Mucosa of descending colon (tissue), 3 donors: ENCODE measurements at places on chromosomes 5 and 9. TPM values are rescaled to one million over a fixed set of nuclear protein-coding genes. Genes with fewer than 3 reads are reported as not detected.

The ERAP2 gene
- total RNA-seq = 44.8 TPM

The SPACA9 gene
- 2.5 TPM for total RNA-seq

The OCLN gene
- total RNA-seq = 50.2 TPM

The MYOZ3 gene
- total RNA-seq = 0.48 TPM

DNA sequence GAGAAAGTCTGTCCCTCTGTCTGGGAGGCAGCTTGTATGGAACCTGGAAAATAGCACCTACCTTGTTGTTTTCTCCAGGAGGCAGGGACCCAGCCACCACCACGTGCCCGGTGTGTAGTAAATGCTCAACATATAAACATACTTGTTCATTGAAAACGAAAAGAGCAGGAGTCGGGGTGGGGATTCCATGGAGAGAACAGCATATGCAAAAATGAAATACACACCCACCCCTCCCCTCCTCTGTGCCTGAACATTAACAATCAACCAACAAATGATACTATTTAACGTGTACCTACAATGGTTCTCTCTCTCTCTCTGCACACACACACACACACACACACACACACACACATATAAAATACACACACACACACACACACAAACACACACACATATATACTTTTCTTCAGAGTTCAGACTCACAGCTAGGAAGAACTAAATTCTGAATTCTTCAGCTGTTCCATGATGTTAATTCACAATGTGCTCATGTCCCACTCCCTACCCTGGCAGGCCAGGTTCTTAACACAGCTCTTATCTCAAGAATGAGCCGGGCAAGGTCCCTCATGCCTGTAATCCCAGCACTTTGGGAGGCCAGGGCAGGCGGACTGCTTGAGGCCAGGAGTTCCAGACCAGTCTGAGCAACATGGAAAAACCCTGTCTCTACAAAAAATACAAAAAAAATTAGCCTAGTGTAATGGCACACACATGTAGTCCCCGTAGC lies 16.3 kb upstream of the DENND1A start:
- no peak for DNase-seq

- no peak for DNase-seq
Observed at GRCh38 chr5:154514331-154514730, 36.3 kb upstream of the HAND1 start.

DNA sequence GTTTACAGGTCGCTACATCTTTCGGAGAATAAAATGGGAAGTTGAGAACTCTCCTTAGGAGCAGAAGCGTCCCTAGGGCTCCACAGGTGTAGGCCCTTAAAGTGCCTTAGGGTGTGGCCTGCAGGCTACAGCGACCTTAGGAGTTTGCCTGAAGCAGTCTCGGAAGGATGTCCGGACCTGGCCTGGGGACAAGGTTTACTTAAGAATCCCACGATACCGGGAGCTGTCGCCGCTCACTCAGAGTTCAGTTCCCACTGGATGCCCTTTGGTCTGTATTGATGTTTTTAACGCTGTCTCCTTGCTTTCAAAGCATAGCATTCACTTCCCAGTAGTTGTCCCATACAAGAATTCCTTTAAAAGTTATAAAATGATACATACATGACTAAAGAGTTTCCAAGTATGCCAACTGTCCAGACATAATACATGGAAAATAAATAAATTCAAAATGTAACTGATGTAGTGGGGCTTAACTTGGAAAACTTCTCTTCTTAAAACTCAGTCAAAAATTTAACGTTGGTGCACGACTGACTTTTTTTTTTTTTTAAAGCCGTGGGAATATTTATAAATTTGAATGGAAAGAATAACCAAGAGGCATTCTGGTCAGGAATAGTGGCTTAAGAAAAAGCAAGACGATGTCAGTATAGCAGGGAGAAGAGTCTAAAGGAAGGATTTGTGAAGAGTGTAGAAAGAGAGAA lies 848 bp downstream of the RAD50 start:
- DNase-seq = peak; percentile 77

DNA sequence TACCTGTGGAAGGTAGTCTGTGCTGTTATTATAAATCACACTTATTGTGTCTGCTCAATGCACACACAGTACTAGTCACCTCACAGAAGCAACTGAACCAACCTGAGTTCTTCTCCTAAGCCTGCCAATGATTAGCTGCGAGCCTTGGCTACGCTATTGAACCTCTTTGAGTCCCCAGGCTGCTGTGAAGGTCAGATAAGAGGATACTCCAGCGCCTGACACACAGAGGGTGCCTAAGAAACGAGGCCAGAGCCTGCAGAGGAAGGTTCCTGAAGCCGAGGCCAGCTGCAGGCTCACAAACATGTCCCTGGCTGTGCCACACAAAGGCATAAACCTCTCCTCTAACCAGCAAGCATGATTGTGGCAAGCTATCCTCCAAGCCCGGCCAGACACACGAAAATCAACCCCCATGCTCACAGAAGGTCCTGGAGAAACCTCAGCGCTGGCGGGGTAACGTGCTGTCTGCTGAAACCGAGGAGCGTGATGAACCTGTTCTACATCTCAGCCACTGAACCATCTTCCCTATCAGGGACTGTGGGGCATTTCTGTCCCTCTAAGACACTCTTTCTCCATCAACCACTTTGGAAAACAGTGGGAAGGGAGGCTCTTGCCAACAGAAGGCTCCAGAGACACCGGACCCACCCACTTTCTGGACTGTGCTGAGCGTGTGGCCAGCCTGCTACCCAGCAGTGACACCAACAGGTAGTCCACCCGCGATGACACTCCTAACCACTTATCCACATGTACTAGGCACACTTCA lies 53.2 kb upstream of the SLC25A51 start:
- no peak for DNase-seq

DNA sequence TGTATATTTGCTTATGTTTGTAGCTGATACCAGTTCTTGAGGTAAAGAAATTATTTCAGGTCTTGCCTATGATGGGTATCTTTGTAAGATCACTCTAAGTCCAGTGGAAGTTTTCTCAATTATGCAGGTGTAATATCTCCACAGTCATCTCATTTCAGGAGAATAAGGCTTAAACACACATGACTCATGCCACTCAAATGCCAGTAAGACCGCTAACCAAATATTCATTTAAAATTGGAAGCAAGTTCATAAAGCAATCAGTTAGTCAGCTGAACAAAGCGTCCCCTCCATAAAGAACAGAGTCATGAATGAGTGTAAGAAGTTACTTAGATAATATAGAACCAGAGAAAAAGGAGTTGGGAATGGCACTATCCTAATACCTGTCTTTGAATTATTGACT lies 248.7 kb downstream of the LURAP1L start:
- DNase-seq = no peak

DNA sequence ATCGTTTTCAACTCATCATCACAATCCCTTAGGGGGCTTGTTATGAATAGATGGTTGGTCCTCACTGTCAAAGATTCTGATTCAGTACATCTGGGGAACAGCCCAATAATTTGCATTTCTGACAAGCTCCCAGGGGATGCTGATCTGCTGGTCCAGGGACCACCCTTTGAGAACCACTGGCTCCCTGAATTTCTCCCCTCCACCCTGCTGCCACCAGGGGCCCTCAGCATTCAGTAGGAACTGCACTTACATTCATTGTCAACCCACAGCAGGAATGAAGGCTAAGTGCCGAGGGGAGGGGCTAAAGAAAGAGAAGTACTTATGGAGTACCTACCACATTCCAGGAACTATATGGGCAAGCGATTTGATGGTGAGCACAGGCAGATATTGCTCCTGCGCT lies 85.9 kb downstream of the BOD1 start:
- no peak for DNase-seq

- DNase-seq = no peak
Observed at GRCh38 chr5:51347157-51347556, 36.1 kb upstream of the ISL1 start.

GRCh38 chr5:1745796-1746370 lies 53.8 kb downstream of the MRPL36 start:
- no peak for DNase-seq

DNA sequence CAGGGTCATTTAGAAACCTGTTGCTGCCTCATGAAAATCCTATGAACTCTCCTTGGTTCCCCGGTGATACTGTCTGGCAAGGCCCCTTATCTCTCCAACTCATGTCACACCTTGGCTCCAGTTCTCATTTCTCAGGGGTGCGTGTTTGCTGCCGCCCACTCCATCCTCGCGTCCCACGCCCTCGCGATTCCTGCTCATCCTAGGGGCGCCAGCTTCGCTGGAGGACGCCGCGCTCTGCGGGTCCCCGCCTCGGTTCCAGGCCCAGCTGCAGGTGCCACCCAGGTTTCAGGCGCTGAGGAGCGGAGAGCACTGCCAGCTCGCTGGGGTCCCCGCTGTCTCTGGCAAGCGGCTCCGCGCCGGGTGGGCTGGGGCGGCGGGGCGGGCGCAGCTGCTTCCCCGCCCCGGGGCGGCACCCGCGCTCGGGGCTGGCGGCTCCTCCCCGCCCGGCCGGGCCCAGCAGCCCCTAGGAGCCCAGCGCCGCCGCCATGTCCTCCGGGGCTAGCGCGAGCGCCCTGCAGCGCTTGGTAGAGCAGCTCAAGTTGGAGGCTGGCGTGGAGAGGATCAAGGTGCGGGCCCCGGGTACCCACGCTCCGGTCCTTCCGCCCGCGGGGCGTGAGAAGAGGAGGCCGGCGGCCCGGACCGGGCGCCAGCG lies at the start of gene GNG10:
Gene GNG10, plus strand, starts transcription at position 456 of the 652 bp plus-strand sequence. Its CDS starts 30 bp downstream, at position 486.
- peak; percentile 80 for DNase-seq

DNA sequence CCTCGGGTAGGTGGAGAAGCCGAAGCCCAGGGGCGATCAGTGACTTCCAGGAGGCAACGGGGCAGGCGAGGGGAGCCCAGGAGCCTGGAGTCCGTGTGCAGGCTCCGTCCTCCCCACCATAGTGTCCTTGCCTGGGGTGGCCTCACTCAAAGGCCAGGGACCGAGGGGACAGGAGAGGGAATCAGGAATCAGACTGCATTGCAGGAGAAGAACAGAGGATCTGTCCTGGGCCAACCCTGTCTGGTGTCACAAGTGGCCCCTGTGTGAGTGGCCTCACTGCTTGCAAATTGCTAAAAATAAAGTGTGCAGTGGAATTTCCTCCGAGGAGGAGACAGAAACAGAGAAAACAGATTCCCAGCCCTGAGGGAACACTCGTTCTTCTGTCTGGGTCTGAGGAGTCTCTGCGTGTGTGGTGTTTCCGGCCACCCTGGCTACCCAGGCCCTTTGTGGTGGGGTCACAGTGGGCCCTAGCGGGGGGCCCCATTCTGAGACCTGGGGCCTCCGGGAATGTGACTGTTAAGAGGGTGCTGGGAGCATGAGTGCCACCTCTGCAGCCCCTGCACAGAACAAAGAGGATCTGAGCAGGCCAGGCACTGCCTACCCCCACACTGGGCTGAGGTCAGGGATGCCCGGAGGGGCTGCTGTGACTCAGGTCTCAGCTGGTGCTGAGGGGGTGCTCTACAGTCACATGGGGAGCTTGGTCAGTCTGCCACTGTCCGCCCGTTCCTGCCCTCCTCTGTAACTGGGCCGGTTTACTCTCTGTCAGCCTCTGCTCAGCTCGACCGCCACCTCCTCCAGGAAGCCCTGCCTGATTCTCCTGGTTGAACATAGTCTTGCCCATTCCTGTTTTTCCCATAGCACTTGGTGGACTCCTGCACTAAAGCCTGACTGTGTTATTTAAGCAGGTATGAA lies 7.4 kb downstream of the TRAF1 start:
- no peak for DNase-seq

DNA sequence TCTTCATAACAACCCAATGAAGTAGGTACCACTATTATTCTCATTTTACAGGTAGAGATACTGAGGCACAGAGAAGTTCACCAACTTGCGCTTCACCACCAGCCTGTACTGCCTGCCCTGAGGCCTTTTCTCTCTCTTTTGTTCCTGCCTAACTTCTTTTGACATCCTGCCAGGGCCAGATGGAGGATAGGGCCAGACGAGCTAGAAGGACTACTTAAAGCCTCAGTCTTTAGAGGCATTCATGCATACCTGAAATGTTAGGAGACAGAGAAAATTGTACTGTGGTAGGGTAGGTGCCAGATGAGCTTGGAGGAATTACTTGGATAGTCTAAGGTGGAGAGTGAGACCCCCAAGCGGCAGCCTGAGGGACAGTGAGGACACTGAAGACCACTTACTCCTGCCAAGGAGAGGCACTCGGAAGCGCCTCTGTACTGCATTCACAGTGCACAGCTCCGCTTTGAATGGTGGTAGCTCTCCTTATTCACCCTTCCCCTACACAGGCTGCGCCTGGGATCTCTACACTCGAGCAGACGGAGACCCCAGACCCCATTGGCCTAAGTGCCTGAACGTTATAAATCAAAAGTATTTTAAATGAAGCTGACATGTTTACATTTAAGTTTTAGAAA lies 6.2 kb upstream of the ORM1 start:
- DNase-seq = peak; percentile 14

DNA sequence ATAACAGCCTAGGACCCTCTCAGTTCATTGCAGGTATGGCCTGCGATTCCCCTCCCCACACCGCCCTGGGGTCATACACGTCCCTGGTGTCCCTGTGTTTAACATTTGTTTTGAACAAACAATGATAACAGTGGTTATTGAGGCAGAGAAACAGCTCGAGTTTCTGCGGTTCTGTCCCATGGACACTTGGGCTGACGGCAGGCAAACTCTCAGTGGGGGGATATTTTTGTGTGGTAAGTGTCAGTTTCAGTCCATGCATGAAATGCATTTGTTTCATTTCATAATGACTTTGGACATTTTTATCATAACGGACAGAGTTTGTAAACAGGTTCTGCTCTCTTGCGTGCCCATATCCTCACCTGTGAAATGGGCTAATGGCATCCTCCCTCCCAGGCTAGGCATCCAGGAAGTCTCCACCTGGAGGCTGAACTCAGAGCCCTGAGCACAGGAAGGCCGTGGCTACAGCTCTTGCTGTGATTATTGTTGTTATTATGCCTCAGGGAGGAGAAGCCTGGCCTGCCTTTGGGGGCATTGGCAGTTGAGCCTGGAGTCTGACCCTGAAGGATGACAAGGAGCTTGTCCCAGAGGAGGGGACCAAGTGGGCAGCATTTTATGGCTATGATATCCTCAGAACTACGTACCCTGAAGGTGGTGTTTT lies 190.9 kb downstream of the GADD45G start:
- no peak for DNase-seq

DNA sequence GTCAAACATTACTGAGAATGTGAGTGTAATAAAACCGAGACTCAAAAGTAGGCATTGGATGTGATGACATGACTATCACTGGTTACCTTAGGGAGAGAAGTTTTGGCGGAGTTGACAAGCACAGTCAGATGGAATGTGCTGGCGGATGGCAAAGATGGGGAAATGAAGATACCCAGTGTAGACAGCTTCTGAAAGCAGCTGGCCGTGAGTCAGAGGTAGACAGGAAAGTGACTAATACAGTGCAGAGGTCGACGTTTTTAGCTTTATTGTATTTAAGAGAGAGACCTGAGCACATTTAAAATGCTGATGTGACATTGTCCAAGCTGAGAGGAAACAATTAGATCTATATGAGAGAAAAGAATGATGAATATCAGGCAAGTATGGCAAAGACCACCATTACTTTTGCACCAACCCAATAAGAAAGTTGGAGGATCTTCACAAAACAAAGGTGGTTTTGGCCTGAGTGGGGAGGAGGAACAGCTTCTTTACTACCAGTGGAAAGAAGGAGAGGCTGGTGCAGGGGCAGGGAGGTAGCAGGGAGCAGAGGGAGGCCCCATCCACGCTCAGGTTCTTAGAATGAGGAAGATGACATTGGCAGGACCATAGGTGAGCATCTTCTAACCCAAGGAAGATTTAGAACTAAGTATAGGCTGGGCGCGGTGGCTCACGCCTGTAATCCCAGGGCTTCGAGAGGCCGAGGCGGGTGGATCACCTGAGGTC lies 36.7 kb upstream of the KCNIP1 start:
- DNase-seq = no peak
